ENCODE measurements at places on chromosomes 3 and 15.

GRCh38 chr3:16860234-16860633, 24.5 kb upstream of the PLCL2 start:
- no peak for DNase-seq

DNA sequence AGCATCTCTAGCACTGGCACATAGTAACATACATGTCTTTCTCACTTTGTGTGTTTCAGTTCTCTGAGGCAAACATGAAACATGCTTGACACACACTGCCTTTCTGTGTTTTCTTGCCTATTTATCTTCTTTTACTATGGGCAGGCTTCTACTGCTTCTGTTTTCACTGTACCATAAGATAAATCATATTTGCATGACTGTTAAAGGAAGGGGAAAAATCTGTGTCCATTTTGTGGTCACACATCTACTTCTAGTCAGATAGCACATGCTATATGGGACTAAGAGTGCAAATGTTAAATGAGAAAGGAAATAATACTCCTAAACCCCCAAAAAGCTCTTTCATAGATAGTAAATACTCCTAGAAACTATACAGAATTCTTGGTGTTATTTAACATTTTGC, 386.4 kb downstream of the ZBTB20 start:
- DNase-seq = no peak

- DNase-seq = no peak
These were observed 41.7 kb downstream of the GPR176 start for GRCh38 chr15:39878406-39878785.

DNA sequence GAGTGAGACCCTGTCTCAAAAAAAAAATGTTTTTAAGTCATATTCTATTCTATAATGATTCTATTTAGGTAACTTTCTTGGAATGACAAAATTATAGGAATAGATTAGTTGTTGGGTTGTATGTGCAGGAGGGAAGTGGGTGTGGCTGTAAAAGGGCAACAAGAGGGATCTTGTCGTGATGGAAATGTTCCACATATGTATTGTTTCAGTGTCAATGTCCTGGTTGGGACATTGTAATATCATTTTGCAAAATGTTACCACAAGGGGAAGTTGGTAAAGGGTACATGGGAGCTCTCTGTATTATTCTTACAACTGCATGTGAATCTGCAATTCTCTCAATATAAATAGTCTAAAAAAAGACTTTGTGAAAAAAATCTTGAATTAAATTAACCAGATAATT, 14.3 kb upstream of the ABHD5 start:
- no peak for DNase-seq

GRCh38 chr3:32450992-32451659, 51.5 kb downstream of the CMTM6 start:
- peak; percentile 4 for DNase-seq

DNA sequence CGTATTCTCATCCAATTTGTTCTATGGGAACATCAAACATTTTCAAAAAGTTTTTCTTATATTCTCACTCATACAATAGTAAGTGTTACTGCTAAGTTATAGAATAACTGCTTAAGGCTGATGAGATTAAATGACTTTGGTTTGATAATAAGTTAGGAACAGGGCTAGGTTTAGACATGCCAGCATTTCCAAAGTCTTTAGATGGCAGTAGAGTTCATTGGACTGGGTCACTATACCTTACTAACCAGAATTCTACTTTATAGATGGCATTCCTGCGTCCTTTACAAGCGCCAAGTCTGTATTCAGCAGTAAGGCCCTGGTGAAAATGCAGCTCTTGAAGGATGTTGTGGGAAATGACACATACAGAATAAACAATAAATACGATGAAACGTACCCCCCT, 21.7 kb downstream of the PLAAT1 start:
- DNase-seq = no peak

GRCh38 chr15:77494073-77494867, 73.6 kb downstream of the HMG20A start:
- no peak for DNase-seq

DNA sequence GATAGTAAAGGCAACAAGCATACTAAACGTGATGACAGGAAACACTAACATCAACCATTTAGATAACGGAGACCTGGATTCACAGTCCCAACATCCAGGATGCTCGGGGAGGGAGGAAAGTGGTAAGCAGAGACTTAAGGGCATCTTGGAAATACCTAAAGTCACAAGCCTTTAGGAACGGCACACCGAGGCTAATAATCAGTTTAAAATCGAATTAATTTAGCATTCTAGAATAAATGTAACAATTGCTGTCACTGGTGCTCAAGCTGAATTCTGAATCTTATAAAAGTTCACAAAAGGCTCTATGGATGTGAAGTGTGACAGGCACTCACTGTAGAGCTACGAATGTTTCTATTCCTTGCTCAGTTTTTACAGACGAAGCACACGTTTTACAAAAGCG, 1.3 kb downstream of the CD47 start:
- DNase-seq = no peak

- DNase-seq = no peak
These were observed 30.8 kb downstream of the DNAH1 start for GRCh38 chr3:52346623-52347530.

DNA sequence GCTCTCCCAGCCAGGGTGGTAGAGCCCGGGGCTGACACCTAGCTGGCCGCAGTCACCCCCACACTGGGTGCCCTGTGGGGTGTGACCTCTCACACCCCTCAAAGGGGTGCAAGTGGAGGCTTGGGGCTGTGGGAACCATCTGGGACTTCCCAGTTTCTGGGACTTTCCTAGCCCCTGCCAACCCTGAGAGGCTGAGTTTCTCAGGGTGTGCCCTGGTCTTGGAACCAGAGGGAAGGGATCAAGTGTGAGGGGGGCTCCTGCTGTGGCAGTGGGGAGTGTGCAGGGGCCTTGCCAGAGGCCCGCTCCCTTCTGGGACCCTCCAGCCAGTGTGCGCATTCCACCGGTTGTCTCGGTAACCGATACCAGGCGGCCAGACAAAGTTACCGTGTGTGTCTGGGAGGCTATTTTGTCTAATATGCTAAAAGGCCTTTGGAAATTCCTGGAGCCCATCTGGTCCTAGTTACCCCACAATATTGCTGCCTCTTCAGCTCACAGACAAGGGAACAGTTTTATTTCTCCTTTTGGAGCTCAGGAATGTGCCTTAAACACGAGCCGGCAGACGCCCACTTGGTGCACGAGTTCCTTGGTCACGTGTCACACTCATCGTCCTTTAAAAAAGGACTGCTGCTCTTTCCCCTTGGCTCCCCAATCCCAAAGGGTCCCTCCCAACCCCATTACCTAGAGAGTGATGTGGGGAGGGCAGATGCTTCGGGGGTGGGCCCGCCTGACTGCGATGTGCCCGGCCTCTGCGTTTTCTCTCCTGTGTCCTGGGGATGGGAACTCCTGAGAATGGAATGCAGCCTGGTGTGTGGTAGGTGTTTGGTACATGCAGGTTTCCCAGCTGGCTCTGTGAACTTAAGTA, 33.2 kb downstream of the HDAC11 start:
- DNase-seq = no peak

- no peak for DNase-seq
These were observed 437.4 kb upstream of the TPRG1 start for GRCh38 chr3:188734395-188734794.

DNA sequence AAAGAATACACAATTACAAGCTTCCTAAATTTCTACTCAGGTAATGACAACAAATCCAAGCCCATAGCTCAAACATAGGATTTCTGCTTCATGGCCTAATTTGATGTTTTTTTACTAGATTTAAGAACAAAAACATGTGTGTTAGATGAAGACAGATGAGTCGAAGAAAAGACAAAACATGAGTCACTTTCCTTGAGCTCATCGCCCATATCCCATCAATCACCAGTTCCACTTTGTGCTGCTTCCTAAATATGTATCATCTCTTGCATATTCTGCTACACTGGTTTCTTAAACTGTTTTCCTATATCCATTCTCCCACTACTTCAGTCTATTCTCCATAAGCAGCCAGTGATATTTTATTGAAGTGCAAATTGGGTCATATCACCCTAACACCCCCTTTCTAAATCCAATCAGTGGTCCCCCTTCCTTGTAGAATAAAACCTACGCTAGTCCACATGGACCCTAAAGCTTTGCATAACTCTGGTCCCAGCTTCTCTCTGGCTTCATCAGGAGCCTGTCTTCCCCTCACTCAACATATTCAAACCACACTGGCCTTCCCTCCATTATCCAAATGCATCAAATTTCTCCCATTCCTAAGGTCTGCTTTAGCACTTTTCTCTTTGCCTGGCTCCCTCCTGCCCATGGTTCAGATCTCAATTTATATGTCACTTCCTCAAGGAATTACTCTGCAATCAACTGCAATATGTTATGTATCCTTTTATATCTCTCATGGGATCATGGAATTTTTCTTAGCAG, 1033.9 kb downstream of the FHIT start:
- DNase-seq = no peak

GRCh38 chr3:12871404-12871983, 30.1 kb upstream of the RPL32 start:
- DNase-seq = no peak

DNA sequence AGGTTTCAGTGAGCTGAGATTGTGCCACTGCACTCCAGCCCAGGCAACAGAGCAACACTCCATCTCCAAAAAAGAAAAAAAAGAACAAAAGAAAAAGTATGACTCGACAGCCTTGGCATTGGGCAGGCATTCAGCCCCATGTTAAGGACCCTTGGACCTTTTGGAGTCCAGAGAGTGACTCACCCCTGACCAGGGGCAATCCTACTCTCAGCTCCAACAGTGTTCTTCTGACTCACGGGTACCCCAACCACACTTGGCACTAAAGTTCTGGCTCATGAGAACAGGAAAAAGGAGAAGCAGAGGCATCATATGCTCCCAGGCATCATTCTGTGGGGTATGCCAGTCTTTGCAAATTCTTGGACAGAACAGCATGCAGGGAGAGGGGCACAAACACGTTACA, 252.4 kb upstream of the HES1 start:
- no peak for DNase-seq

DNA sequence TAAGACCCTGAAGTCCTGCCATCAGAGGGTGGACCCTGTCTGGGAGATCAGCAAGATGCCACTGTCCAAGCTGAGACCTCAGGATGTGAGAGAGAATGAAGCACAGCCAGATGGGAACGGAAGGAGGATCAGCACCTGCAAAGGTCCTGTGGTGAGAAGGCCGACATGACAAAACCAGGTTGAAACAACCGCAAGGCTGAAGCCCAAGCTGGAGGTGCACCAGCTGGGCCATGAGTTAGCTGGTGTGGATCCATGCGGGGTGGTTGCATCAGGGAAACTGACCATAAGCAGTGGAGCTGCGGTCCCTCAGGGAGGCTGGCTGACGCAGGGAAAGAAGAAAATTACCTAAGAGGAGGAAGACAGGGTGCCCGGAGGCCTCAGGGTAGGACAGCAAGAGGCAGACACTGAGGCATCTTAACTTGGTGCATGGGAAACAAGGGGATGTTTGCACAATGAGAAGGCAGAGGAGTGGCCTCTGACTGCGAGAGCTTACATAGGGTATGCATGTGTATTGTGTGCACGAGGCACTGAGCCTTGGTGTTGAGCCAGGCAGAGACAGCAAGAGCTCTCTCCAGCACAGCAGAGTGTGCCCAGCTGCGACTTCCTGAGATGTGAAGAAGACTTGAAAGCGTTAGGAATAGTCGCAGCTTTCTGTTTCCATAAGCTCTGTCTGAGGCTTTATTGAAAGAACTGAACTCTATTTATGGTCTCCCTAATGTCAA, 497.7 kb downstream of the OCA2 start:
- no peak for DNase-seq

DNA sequence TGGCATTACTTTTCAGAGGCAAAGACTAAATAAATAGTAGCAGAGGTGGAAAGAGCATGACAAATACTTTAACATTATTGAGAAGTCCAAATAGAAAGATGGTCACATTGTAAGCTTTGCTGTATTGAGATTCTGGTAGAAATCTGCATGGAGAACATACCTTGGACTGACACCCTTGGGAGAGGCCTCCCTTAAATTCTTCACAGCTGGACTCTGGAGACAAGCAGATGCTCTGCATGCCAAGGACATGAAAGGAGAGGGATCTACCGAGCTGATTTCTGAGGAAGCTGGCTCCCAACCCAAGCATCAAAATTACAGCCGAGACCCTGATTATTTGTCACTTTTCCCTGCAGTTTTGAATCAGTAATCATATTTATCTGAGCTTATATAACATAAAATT, 212.5 kb upstream of the COL8A1 start:
- DNase-seq = no peak

GRCh38 chr3:82378392-82378791, 616.9 kb upstream of the GBE1 start:
- no peak for DNase-seq

DNA sequence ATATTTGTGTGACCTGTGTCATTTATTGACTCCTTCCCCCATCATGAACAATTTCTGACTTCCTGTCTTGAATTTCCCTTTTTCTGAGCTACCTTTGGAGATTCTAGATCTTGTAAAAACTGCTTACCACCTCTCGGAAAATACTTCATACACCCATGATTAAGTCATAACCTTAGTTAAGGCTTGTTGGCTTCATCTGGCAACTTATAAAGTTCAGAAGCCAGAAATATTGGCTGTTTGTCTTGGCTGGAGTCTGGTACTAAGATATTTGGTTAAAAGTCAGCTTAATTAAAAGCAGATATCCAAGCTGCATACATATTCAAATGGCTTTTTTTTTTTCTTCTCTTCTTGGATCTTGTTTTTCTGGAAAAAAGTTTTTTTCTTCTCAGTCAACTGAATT, 37.3 kb upstream of the B3GALNT1 start:
- DNase-seq = no peak

- no peak for DNase-seq
These were observed 1006.5 kb downstream of the TBL1XR1 start for GRCh38 chr3:176190755-176191154.

GRCh38 chr3:95237783-95238182, 1174.9 kb downstream of the NSUN3 start:
- DNase-seq = no peak

GRCh38 chr3:123861081-123861836, 22.9 kb downstream of the MYLK start:
- no peak for DNase-seq

DNA sequence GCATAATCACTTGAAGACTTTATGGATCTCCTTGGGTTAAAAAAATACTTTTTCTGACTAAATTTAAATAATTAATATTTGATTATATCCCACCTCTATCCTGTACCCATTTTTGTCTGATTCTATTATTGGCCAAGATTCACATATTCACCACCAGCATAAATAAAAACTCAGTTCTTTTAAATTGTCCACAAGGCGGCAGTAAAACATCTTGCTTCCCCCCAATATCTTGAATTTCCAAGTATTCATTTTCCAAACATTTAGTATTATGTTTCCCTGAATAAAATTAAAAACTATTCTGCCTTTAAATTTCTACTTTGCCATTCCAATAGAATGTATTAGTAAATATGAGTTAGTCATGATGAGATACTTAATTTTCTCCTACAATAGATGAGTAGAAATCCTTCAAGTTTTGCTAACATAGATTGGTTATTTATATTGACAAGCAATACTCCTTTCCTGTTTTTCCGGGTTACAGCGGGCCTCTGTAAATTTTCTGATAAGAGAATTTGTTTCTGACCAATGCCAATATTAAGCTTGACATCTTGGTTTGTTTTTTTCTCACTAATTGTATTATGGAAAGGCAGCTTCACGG, 218.7 kb upstream of the MDFIC2 start:
- no peak for DNase-seq

GRCh38 chr3:105798381-105798934, 70.4 kb downstream of the CBLB start:
- no peak for DNase-seq

GRCh38 chr15:31467361-31467760, 140.7 kb downstream of the KLF13 start:
- no peak for DNase-seq

All from CD8-positive, alpha-beta T cell (primary cell).